Stimulated activated CD8-positive, alpha-beta memory T cell treated with anti-CD3 and anti-CD28 coated beads, Interleukin-2, amount 100 ng/mL, for 1 hour (primary cell): ENCODE measurements at places on chromosomes 16 and 17.

GRCh38 chr16:15836074-15836473 is 20.8 kb downstream of the MYH11 start:
- DNase-seq, result no peak

GRCh38 chr16:23071196-23072083 is 77.8 kb downstream of the USP31 start:
- DNase-seq, result no peak

GRCh38 chr17:7315570-7316235 is 543 bp upstream of the GPS2 start:
- no peak for DNase-seq

GRCh38 chr16:19356024-19356952 is 61.4 kb upstream of the TMC5 start:
- DNase-seq, result no peak

DNA sequence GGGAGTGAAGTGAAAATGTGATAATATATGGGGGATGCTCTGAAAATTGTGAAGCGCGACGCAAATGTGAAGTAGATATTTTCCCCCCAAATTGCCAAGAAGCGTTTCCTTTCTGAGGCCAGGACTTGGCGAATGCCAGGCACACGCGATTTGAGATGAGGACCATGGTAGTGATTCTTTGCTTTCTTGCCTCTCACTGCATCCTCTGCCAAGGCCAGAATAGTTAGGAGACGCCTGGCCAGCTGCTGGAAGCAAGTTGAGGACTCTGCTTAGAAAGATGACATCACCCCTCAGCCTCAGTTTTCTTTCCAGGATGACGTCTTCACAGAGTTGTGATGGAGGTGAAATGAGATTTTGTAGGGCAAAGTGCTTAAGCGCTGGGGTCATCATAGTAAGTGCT is 25.9 kb downstream of the PIPOX start:
- DNase-seq, result no peak

DNA sequence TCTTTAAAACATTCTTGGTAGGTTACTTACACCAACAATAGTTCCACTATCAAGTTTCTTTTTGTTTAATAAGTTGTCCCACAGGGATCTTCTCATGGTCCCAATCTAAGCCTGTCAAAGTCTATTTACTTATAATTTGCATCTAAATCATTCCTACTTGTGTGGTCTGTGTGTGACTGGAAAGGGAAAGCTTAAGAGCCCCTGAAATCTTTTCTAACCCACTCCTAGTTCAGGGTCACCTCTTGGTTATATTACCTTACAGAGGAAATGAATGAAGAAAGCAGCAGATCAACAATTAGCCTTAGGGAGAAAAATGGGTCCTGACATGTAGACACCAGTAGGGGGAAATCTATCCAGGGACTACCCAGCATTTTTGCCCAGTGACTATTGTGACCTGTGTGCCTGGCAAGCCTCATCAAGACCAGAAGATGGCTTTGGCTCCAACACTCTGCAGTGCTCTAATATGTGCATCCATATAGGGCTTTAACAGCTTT is 110.4 kb upstream of the HAS3 start:
- no peak for DNase-seq

GRCh38 chr17:43740541-43740940 is 18.1 kb downstream of the SOST start:
- no peak for DNase-seq

DNA sequence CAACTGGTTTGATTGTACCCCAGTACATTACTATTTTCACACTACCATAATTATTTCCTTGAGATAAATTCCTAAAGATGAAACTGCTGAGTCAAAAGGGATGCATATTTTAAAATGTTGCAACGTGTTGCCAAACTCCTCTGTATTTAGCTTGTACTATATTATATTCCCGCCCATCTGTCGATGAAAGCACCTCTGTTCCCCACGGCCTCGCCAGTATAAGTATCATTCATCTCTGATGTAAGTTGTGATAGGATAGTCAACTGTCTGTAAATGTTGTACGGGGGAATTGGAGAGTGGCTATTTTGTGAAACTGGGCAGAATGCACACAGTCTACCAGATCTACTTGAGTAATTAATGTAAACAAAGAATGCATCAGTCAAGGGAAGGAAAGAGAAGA is 47.7 kb upstream of the TNRC6A start:
- DNase-seq, result no peak

- DNase-seq, result no peak
These were observed 90.7 kb downstream of the CDH8 start for GRCh38 chr16:61945511-61945910.

DNA sequence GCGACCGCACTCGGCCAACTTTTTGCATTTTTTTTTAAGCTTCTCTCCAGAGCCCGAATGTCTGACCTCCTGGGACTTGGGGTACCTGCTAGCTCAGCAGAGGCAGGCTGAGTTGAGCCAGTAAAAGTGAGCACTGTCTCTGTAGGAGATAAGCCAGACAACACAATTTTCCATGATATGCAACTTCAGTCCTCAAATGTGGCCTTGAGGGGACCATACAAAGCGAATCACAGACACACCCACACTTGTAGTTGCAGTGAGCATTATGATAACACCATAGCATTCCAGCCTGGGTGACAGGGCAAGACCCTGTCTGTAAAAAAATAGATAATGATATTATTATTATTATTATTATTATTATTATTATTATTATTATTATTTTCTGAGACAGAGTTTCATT is 2.6 kb downstream of the DPEP2 start:
- DNase-seq, result no peak

DNA sequence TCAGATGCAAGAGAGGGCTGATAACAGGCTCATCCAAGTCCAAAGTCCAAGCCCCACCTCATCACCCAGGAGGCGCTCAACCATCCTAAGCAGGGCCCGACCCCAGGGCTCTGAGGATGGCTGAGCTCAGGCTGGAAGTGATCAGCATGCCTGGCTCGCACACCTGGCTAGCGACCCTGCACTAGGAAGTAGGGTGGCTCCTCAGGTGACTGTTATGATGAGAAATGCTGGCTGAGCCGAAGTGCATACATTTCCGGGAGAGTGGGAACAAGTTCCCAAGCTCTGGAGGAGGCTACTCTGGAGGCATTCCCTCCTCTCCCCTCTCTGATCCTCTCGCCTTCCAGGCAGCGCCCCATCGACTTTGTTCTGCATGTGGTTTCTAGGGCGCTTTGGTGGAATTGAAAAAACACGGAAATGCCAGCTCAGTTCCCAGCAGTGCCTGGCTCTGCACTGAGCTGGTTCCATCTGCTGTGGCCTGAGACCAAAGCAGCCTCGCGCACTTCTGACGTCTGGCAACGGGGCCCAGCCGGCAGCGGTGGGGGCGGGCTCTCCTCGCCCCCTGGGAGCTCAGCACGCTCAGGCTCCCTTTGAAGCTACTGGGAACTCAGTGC is 130.3 kb downstream of the IRF8 start:
- no peak for DNase-seq

GRCh38 chr16:85928401-85928820 is 29.4 kb downstream of the IRF8 start:
- no peak for DNase-seq

- no peak for DNase-seq
These were observed 368.6 kb downstream of the SHISA9 start for GRCh38 chr16:13269905-13270528.

- peak; percentile 39 for DNase-seq
These were observed at the start of gene VAT1 for GRCh38 chr17:43021741-43022512. VAT1 (minus strand) TSS chr17:43022385; CDS start chr17:43022322, 63 bp downstream.

DNA sequence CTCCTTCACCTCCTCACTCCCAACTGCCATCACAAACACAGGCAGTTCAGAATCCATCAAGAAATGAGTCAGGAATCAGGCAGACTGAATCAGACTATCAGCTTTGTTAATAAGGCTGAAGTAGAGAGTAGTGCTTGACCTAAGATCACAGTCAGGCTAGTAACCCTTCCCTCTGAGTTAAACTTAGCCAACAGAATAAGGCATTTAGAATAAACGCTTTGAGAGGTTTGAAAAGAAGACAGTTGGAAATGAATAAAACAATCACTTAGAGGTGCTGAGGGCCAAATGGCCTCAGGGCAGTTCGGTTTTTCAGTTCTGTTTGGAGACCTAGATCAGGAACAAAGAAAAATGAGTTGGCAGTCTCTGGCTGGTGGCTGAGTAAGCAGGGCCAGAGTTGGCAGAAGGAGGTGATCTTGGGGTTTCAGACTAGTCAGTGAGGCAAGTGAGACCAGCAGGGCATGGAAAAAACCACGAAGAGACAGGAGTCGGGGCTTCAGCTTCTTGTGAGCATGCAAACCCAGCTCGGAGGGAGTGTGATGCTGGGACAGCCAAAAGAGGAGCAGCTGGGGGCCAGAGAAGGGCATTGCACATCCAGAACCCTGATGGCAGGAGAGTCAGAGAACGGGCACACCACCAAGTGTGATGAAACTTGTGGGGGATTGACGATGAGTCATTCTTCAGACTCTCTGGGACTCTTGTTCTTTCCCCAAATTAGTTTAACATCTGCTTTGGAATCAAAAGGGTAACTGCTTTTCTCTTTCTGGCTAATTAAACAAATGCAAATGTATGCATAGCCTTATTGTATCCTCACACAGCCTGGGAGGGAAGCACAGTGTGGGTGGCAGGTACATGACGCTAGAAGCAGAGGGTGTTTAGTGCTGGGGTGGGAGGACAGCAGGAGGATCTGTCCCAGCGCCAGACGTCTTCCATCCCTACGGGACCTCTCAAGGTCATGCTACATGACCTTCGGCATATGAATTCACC is 54.8 kb downstream of the SPECC1 start:
- DNase-seq, result no peak

- DNase-seq, result no peak
These were observed 119.4 kb upstream of the NLRP1 start for GRCh38 chr17:5703736-5704135.

DNA sequence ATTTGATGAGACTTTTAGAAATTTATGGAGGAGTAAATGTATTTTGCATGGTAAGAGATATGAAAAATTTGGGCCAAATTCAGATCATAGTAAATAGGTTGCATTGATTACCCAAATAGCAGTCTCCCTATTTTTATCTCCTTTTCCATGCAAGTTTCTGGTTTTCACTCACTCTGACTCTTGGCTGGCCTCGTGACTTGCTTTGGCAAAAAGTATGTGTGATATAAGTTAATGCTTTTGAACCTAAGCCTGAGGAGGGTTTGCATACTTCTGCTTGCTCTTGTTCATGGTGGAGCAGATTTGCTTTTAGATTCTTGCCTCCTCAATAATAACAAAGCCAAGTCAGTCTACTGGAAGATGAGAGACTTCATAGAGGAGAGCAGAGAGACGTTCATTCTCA is 1045.9 kb upstream of the CDH8 start:
- no peak for DNase-seq

DNA sequence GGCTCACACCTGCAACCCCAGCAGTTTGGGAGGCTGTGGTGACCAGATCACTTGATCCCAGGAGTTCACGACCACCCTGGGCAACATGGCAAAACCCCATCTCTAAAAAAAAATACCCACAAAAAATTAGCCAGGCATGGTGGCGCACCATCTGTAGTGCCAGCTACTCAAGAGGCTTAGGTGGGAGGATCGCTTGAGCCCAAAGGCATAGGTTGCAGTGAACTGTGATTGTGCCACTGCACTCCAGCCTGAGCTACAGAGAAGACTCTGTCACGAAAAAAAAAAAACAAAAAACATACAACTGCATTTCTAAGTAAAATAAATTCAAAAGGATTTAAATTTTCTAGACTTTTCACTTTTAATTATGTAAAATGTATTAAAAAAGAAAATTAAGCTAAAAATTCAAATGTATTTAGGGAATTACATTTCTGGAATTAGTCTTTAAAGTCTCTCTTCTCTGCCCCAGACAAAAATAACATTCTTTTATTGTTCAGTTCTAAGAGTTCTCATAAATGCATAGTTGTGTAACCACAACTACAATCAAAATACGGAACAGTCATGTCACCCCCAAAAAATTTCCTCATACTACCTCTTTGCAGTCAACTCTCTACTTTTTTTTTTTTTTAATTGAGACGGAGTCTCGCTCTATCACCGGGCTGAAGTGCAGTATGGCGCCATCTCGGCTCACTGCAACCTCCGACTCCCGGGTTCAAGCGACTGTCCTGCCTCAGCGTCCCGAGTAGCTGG is 14.1 kb downstream of the FAM222B start:
- no peak for DNase-seq

GRCh38 chr16:50917950-50918703 is 176.2 kb downstream of the CYLD start:
- DNase-seq, result no peak

GRCh38 chr17:49388692-49389513 is 25.8 kb downstream of the PHB1 start:
- no peak for DNase-seq
